Stimulated activated CD4-positive, alpha-beta T cell treated with anti-CD3 and anti-CD28 coated beads, Interleukin-4, amount 100 ng/mL, for 24 hours (primary cell): ENCODE measurements at places on chromosomes 13 and 19.

DNA sequence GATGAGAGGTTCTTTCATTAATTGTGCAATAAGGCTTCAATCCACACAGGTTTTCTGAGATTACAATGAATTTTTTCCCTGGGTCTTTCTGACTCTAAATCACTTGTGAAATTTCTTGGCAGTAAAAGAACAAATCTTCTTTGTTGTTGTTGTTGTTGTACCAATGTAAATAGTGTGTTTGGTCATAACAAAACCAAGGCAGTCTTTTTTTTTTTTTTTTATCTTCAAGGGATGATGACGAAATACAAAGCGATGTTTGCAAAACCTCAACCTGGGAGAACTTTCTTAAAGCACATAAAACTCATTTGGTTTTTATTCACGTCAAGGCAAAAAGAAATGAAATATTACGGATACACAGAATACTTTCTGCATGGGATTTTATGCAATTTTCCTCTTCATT is 462.0 kb downstream of the LIG4 start:
- DNase-seq = no peak

GRCh38 chr19:14300303-14300702 is 80.9 kb upstream of the ADGRE5 start:
- DNase-seq = no peak

DNA sequence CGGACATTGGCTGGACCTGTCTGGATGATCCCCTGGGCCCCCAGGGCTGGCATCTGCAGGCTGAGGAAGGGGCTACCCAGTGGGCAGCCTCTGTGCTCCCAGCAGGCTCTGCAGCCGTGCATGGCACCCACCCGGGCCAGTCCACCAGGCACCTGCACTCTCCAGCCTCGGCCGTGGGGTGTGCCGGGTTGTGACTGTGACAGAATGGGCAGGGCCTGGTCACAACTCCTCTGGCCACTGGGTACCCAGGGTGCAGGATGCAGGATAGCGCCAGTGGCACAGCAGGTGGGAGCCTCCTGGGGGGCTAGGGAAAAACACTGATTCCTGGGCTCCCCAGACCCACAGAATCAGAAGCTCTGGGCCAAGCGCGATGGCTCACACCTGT is 10.0 kb downstream of the PEX11G start:
- DNase-seq = no peak

DNA sequence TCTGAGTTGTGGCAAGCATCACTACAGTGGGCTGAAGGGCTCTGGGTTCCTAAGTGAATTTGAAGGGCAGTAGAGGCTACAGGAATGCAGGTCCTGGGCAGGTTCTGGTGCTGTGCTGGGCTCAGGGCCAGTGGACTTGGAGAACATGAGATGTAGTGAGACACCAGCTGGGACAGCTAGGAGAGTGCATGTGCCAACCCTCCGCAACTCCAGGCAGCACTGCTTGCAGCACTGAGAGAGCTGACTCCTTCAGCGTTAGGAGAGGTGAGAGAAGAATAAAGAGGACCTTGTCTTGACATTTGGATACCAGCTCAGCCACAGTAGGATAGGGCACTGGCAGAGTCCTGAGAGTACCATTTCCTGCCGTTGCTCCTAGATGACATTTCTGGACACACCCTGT is 739.9 kb upstream of the PRR20A start:
- no peak for DNase-seq

DNA sequence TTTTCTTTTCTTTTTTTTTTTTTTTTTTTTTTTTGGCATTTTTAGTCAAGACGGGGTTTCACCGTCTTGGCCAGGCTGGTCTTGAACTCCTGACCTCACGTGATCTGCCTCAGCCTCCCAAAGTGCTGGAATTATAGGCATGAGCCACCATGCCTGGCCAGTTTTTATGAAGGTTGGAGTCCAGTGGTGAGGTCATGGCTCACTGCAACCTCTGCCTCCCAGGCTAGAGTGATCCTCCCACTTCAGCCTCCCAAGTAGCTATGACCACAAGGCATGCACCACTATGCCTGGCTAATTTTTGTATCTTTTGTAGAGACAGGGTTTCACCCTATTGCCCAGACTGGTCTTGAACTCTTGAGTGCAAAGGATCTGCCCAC is 4.2 kb downstream of the SNRPA start:
- DNase-seq = no peak

GRCh38 chr13:72384879-72385278 is 342.6 kb downstream of the MZT1 start:
- no peak for DNase-seq

GRCh38 chr19:4911786-4912672 is 2.7 kb downstream of the UHRF1 start:
- peak; percentile 84 for DNase-seq

DNA sequence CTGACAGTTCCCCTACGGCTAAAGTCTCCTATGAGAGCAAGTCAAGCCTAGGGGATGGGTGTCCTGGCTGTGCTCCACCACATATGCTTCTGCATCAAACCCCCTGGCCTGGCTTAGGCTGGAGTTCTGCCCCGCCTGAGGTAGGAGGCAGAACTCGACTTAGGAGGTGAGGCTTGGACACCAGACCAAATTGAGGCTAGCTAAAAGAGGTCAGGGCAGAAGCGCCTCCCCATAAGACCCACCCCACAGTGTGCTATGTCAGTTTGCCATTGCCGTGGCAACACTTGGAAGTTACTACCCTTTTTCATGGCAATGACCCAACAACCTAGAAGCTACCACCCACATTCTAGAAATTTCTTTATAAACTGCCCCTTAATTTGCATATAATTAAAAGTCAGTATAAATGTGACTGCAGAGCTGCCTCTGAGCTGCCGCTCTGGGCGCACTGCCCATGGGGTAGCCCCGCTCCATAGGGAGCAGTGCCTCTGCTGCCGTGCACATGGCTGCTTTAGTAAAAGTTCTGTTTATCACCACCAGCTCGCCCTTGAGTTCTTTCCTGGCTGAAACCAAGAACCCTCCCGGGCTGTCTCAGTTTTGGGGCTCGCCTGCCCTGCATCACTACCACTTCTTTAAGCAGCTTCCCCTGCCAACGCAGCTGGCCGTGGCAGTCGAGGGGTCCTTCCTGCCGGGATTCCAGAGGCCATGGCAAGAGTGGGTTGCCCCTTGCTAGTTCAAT is 20.2 kb downstream of the AP1M1 start:
- DNase-seq = no peak

- DNase-seq = no peak
Measured at GRCh38 chr13:106480351-106480910, 55.0 kb downstream of the EFNB2 start.

DNA sequence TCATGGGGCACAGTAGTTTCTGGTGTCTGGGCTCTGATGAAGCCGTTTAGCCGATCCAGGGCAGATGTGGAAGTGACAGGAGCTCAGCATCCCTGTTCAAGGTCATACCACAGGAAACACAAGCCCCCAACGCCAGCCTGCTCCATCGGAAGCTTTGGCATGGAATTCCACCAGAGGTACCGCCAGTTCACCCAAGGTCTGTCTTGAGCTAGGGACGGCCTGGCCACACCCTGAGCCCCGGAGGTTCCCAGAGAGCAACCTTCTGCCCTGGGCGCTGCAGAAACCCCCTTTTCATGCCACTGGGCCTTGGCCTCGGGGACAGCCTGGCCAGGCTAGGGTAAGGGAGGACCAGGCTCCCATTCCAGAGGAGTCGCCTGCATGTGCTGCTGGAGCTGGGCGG is 39.4 kb upstream of the TPM4 start:
- DNase-seq = no peak

- no peak for DNase-seq
Measured at GRCh38 chr13:87778128-87778527, 107.0 kb downstream of the SLITRK5 start.

DNA sequence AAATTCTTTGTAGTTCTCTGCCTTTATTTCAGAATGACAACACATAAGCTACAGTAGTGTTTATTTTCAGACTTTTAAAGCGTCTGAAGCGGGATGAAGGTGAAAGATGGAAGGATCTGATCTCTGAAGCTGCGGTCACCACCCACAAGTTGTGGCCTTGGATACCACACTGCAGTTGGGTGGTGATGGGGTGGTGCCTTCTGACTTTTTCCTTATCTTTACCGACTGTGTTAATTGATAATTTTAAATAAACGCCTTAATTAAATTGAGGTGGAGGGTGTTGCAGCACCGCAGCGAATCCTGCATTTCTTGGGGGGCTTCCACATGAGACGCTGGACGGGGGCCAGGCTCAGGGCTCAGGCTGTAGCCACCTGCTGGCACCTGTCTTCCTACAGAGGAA is 1.3 kb downstream of the TFDP1 start:
- DNase-seq = no peak

DNA sequence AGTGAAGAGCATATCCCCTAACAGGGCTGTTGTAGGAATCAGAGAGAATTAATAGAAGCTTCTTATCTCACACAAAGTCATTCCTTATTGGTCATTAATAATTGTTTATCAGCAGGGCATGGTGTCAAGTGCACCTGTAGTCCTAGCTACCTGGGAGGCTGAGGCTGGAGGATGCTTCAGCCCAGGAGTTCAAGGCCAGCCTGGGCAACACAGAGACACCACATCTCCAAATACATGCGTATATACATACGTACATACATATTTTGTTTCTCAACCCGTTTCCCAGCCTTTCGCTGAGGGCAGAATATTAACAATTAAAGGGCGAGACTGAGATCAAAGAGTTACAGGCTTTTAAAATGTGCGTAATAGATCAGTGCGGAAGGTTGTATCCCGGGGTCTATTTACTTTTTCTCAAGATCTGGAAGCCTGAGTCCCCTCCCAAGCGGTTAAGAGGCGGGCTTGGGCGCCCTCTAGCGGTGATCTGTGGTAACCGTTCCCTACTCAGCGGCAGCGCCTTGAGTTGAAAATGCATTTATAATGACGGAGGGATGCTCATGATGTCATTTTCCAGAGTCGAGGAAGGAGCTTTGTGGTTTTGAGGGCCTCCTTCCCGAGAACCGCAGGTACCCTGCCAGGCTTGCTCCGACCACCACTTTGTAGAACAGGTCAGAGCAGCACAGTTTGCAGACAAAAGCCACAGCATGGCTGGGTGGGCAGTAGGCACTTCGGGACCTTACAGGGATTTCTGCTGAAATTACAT is 169.6 kb upstream of the GPR12 start:
- peak; percentile 75 for DNase-seq

DNA sequence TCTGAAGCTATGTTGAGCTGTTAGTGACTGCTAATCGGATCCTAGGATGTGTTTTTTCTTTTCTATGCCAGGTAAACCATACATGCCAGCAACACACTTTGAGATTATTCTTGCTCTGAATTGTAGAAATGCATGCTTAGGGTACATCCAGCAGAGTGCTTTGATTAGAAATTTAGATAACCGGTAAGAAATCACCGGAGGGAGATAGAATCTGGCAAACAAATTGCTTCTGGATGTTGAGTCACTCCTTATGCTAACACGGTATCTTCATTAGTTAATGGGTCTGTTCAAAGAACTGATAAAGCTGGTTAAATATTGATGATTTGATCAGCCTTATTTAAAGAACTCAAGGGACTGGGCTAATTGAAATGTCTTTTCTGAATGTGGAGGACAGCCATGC is 85.1 kb upstream of the SIAH3 start:
- DNase-seq = no peak

DNA sequence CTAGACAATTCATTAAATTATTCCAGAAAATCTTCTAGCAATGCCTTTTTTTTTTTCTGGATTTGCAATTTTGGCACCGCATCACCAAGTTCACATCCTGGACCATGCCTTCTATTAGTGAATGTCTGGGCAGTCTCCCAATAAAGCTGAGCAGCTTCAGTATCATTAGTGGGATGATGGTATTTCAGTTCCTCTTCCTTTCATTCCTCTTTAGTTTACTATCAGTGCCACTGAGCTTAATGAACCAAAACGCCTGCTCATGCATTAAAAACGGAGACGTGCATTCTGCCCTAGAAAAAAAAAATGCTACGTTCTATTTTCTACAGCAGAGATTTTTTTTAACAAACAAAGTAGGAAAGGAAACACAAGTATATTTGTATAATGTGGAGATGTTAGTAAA is 343.0 kb downstream of the PCDH9 start:
- no peak for DNase-seq

DNA sequence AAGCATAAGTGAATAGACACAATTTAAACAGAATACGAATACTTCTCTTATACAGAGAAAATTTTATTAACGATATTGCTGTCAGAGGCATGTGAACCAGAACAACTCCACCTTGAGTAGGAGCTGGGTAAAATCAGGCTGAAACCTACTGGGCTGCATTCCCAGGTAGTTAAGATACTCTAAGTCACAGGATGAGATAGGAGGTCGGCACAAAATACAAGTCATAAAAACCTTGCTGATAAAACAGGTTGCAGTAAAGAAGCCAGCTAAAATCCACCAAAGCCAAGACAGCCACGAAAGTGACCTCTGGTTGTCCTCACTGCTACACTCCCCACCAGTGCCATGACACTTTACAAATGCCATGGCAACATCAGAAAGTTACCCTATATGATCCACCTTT is 49.2 kb upstream of the TRPC4 start:
- no peak for DNase-seq

DNA sequence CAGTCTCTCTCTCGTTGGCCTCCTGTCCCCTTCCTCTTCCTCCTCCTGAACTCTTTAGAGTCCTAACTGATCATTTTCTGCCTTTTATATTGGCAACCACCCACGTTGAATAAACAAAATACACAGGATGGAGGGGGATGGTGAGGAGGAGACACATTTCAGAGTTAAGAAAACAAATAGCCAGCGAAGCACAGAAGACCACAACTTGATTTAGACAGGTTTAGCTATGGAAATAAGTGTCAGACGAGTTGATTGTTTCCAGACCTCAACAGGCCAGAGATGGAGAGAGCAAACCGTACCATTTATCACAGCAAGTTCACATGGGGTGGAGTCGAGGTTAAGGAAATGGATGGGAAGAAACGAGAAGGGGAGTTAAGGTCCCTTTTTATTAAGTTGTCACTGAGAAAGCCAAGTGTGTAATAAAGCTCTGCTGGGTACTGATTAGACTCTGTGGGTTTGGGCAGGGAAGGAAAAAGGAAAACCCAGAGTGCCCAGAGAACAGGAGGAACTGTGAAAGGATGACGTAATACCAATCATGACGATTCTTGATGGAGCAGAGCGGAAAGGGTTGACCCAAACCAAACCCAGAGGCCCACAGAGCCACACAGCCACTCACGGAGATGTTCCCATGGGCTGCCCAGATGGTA is 11.1 kb upstream of the SERP2 start:
- no peak for DNase-seq

DNA sequence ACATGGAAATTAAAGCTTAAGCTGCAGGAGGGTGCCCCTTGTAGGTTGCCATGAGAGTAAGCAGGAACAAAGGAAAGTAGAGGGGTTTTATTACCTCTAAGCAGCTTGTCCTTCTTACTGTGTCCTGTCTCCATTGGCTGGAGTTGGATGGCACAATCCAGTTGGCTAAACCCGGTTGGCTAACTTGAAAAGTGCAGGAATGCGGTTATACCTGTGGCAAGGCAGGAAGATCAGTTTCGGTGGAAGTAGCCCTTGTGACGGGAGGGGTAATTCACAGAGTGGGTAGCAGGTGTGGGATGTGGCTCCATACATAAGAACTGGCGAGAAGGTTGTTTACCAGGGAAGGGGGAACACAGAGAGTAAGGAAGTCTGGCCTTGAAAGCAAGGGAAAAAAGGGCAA is 3.2 kb downstream of the ZNF726 start:
- DNase-seq = no peak

- no peak for DNase-seq
Measured at GRCh38 chr19:58204566-58204965, 21.7 kb downstream of the ZNF274 start.

GRCh38 chr13:24717217-24717616 is 37.0 kb downstream of the ATP12A start:
- no peak for DNase-seq
